ENCODE measurements at places on chromosomes 6 and 20.
A peak's percentile ranks its signal among the peaks of the same experiment; 100 is the strongest.

DNA sequence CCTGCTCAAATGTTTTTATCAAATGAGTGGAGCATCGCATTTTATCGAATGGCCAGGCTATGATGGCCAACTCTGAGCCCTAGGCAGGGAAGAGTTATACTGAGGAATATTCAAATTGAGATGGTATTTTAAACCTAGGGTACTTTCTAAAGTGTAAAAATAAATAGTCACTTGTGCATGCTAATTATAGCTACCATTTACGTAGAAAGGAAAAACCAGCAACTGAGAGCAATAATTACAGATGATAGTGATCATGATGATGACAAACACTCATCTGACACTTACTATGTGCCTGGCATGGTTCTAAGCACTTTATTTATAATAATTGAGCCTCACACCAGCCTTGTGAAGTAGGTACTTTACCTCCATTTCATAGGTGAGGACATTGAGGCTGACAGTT is 455.7 kb downstream of the CD83 start:
- DNase-seq: no peak

DNA sequence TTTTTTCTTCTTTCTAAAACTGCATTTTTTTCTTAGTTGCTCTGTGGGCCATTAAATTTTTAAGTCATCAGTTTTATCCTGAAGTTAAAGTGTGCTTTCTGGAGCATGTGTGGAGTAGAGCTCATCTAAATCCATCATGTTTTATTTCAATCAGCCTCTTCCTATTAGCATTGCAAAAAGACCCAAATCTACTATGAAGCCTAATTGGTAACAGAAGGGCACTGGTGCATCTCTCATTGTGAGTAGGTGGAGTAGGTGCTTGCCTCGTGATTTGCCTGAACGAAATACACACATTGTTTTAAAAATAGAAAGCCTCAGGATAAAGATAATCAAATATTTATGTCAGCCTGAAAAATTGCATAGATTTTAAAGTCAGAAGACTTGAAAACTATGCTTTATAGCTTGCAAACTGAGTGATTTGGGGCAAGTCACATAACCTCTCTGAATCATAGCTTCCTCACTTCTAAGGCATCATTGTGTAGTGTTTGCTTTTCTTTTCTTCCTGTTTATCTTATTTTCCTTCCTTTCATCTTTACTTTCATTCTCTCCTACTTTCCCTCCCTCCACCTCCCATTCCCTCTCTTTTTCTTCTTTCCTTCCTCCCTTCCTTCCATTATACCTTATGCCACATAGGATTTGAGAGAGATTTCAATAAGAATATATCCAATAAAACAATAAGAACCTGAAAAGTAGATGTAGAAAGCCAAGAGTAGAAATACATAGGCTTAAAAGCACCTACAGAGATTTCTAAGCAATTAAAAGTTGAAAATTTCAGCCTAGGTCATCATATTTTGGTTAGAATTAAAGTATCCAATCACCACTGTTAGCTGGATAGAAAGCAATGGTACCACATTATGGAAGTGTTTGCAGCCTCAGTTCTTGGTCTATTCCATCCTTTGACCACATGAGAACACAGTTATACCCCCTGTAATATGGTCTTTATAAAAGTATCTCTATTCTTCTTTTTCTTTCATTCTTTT is 49.6 kb upstream of the RNF146 start:
- no peak for DNase-seq

- no peak for DNase-seq
Observed at GRCh38 chr6:143125864-143126573, 65.3 kb downstream of the AIG1 start.

DNA sequence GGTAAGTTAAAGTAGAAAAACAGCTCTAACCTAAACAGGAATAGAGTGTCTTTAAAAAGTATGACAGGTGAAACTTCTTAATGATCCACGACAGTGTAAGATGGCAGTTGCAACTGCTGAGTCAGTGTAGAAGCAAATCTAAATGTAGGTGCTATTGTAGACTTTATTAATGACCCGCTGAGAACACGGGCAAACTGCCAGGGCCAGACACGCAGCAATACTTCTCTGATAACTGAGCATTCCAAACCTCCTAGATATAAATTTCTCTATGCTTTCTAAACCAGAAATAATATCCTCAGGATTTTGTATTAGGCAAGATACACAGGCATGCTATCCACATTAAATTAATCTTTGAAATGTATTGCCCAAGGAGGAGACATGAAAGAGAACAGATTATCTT is 1076.4 kb downstream of the HACE1 start:
- peak; percentile 41 for DNase-seq

GRCh38 chr6:138291036-138291848 is 73.0 kb upstream of the PBOV1 start:
- DNase-seq: no peak

DNA sequence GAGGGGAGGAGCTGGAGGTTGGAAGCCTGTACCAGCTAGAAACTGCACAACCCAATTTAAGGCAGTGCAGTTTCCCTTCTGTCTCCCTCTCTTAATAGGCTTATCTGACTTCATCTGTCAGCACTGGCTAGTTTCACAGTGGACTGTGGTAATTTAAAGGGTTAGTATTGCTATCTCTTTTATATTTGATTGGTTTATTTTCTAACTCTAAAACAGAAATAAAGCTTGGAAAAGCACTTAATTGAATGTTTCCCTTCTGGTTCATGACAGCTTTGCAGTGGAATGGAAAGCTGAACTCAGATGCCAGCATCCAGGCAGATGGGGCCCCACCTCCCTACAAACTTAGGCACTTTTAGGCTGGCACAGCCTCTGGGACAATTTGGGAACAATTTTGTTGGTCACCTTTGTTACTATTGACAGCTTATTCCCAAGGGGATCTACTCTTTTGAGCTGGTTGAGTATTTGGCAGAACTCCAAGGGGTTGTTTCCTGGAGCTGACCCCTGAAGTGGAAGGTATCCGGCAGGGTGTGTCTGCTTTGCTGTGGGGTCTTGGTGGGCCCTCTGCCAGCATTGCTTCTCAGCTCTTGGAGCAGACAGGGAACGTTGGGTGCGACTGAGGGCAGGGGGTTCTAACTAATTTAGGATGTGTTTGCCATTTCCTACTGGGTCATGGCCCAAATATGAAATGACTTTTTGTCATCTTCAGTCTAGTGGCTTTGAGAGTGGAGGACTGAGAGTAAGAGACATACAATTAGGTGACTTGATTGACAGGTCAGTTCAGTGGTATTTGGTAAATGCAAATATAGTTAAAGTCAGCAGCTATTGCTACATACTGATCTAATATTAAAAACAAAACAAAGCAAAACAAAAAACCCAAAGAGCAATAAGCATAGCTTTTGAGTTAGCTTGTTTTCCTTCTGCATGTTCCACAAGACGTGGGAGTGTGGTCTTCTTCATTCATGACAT is 9.3 kb downstream of the SH3BGRL2 start:
- DNase-seq: peak; percentile 30

DNA sequence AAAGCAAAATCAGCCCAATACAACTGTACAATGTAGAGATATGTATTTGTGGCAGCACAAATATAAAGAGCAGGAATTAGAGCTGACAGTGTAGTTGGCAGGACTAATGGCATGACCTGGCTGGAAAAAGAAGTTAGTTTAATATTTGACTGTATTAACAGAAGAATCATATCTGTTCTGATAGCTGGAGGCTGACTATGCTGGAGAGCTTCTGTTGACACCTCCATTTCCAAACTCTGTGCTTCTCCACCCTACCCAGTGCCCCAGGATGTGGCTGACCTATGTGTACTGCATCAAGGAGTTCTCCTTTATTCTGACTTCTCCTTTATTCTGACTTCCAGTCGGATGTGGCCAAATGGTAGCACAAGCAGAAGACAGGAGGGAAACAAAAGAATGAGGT is 299.3 kb downstream of the PKHD1 start:
- no peak for DNase-seq

- no peak for DNase-seq
Observed at GRCh38 chr6:122665929-122666328, 55.7 kb downstream of the PKIB start.

- no peak for DNase-seq
Observed at GRCh38 chr6:51494342-51494741, 593.1 kb downstream of the PKHD1 start.

GRCh38 chr6:111661541-111662061 is 55.9 kb upstream of the TRAF3IP2 start:
- DNase-seq: no peak

GRCh38 chr6:4402477-4402976 is 267.2 kb upstream of the ECI2 start:
- no peak for DNase-seq

- DNase-seq: peak; percentile 48
Observed at GRCh38 chr6:16206595-16207037, 31.8 kb upstream of the GMPR start.

- no peak for DNase-seq
Observed at GRCh38 chr6:15876406-15876805, 213.6 kb upstream of the DTNBP1 start.

GRCh38 chr6:41344876-41345275 is 9.5 kb downstream of the NCR2 start:
- no peak for DNase-seq

GRCh38 chr6:44227148-44227793 is 3.9 kb downstream of the SLC29A1 start:
- DNase-seq: no peak

- DNase-seq: peak; percentile 53
Observed at GRCh38 chr20:34055290-34055689, 56.8 kb downstream of the EIF2S2 start.

DNA sequence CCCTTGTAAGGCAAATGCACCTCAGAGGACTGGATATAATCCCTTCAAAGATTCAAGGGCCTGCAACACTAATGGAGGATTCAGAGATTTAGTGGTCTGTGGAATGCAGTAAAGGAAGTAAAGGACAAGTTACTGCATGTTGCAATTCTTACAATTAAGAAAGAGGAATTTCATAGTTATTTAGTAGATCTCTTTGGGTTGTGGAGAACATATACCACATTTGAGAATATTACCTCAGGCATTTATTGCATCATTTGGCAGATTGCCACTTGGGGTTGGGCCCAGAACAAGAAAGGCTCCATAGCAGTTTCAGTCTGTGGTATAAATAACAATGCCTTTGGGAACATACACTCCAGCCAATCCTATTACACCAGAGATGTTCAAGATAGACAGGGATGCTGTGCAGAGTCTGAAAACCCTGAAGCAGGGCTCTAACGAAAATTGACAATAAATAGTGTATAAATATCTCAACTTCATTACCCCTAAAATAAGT is 20.9 kb upstream of the EPM2A start:
- peak; percentile 76 for DNase-seq

DNA sequence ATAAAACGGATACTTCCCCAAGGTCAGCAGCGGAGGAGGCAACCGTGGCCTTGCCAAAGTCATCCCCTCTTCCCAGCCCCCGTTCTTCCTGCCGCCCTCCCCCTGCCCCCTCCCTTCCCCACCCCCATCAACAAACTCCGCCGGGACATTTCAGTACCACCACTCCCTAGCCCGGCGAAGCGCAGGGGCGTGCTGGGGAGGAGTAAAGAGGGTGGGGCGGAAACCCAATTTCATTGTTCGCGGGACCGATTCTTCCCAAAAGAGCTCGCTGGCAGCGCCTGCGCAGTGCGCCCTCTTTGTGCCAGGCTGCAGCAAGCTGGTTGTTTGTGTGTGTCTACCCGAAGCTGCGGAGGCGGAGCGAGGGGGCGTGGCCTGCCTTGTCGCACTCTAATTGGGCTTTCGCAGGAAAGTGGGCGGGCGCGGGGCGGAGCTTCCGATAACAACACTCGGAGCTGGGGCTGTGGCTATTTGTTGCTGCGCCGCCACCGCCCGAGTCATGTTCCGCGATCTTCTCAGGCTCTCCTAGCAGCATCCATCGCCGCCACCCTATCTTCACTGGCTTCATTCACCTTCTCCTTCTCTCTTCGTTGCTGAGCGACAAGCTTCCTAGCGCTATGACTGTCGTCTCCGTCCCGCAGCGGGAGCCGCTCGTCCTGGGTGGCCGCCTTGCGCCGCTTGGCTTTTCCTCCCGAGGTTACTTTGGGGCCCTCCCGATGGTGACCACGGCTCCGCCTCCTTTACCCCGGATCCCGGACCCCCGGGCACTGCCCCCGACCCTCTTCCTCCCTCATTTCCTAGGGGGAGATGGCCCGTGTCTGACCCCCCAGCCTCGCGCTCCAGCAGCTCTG is at the start of gene PNRC1:
TSS of gene PNRC1 (plus strand) at position 471 of the 848 bp plus-strand sequence. CDS start at position 615, 144 bp downstream.
- peak; percentile 100 for DNase-seq

GRCh38 chr6:109925075-109925474 is 53.0 kb upstream of the GPR6 start:
- no peak for DNase-seq

- DNase-seq: no peak
Observed at GRCh38 chr6:114514170-114514569, 171.3 kb upstream of the HS3ST5 start.

DNA sequence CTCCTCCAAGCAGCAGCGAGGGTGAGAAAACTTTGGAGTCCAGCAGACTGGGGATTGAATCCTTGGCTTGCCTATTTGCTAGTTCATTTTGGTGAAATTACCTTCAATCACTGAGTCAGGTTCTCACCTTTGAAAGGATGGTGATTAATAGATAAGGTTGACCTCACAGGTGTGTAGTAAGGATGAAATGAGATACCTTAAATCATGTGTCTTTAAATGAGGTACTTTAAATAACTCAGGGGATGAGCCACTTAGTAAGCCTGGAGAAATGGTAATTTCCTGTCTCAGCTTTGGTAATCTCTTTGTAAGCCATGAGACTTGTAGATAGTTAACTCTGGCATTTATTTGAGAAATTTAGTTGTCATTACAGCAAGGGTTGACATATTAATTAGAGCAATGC is 70.2 kb downstream of the TULP4 start:
- no peak for DNase-seq

GRCh38 chr20:8394308-8394945 is 262.4 kb downstream of the PLCB1 start:
- DNase-seq: no peak

GRCh38 chr6:106773522-106773921 is 144.1 kb downstream of the QRSL1 start:
- no peak for DNase-seq

- DNase-seq: no peak
Observed at GRCh38 chr6:47524136-47524845, 46.7 kb downstream of the CD2AP start.

DNA sequence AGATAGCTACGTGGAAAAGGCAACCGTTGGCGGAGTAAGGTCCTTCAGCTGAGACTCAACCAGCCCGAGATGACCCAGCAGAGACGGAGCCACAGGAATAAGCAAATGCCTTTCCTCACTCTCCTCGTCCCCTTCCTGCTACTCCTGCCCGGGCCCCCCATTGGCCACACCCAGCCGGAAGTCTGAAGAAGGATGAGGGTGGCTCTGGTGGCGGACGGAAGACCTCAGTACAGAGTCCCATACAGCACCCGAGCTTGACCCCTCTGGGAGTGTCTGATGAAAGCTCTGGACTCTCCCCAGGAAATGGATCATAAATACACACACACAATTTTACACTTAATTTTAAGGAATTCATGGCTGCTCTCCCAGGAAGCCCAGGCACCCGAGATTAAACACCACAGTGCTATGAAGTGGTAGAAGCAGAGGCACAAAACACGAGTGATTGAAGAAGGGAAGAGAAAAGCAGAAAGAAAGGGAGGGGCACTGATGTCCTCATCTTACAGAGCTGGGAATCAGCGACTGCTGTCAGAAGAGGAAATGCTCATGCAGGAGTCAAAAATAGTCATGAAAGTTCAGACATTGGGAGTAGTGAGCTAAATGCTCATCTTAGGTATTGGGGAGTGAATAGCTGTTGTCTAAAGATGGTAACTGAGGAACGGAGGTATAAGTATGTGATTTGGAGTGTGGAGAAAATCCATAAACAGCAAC is 125.6 kb downstream of the BANF2 start:
- DNase-seq: no peak
